Fibroblast of lung (primary cell): ENCODE measurements at places on chromosomes 12 and 14. TPM values are rescaled to one million over a fixed set of nuclear protein-coding genes. Genes with fewer than 3 reads are reported as not detected.

DNA sequence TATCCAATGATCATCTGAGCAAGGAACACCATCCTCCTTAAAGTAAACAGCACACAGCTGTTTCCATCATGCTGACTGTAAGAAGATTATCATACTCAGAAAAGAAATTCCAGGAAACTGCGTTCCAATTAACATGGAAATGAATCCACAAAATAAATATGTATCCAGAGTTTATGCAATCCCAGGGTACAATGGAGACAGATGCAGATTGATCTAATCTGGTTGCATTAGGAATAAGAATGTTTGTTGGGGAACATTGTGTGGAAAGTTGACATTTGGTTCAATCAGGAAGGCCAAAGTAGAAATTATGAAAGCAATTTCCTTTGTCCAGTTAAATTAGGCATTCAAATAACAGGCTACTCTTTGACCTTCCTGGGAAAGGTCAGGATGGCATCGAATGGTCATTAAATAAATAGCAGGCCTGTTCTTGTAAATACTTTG, 236.9 kb upstream of the AMIGO2 start:
- no peak for DNase-seq

DNA sequence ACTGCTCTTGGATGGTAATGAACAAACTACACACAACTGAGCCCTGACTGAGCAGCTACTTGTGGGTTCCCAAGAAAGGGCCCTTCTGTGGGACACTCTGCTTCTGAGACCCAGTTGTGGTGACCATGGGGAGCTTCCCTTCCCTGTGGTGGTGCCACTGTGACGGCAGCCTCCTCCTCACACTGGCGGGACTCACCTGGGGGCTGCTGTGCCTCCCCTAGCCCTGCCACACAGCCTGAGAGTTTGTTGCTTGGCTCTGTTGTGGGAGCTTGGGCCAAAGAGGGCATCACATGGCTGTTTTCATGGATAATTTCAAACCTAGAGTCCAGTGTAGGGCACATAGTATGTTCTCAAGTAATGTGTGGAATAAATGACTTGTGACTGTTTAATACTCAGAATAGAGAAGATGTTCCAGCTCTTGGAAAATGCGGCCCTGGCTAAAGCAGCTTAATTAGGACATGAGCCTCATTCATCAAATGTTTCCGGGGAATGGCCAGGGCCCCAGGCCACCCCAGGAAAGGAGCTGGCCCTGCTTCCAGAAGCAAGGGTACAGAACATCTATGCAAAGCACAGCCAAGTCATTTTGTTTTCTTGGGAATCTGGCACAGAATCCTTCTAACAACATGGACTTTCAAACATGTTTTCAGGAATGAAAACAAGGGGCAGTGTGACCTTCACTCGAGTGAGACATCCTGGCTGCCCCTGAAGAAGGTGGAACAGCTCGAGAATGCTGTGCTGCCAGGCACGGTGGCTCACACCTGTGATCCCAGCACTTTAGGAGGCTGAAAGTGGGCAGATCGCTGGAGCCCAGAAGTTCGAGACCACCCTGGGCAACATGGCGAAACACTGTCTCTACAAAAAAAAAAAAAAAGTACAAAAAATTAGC, 21.2 kb downstream of the ZFYVE21 start:
- DNase-seq: no peak

DNA sequence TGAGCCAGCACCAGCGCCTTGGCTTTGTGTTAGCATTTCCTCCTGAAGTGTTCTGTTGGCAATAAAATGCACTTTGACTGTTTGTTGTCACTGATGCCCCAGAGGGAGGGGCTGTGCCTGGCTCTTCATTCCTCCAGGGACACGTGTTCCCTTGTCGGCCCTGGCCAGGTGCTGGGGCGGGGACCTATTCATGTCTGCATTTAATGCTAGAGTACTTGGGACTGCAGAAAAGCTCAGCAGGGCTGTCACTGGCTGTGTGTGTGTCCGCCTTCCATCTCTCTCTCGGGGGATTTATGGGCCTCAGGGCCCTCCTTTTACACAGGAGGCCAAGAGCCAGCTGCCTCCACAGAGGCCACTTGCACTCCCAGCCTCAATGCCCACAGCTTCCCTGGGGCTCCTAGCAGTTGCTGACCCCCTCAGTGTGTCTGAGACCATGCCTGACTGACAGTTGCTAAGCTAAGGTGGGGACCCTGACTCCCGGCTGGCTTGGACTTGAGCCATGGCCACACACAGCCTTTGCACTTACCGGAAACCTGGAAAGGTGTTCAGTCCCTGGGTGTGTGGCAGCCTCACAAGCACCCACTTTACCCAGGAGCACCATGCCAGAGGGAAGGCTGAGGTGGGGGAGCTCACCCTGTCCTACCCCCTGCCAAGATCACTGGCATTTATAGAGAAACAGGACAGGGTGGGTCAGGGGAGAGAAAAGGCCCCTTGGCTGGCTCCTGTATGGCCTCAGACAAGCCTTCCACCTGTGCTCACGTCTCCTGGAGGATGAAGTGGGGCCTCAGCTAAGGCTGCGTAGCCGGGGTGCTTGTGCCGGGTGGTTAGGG, 27.8 kb downstream of the HIP1R start:
- no peak for DNase-seq

CPNE6 gene
- total RNA-seq: not detected in 2 replicates

CIROP gene
- total RNA-seq: 0.17 and 1.0 TPM in 2 replicates
